ENCODE measurements at places on chromosomes 4 and X. TPM values are rescaled to one million over a fixed set of nuclear protein-coding genes. Genes with fewer than 3 reads are reported as not detected.

DNA sequence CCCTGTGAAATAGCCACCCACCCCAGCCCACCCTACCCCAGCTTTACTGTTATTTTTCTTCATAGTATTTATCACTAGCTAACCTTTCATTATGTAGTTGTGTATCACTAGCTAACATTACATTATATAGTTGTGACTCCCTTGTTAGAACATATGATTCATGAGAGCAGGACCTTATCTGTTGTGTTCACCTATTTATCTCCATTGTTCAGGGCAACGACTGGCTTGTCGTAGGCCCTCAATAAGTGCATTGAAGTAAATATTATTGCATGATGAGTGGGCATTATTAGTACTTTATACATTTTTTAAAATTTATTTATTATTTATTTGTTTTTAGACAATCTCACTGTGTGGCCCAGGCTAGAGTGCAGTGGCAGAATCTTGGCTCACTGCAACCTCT is 4.2 kb downstream of the SMARCAD1 start:
- no peaks in the 10 kb centered on the region for H3K27me3 ChIP-seq
- peaks cover 7% of the 10 kb centered on the region for H3K4me1 ChIP-seq
- no peak overlapping the region for H3K4me3 ChIP-seq
- H3K36me3 ChIP-seq = peaks cover 61% of the 10 kb centered on the region
- H3K27ac ChIP-seq = no peak overlapping the region

DNA sequence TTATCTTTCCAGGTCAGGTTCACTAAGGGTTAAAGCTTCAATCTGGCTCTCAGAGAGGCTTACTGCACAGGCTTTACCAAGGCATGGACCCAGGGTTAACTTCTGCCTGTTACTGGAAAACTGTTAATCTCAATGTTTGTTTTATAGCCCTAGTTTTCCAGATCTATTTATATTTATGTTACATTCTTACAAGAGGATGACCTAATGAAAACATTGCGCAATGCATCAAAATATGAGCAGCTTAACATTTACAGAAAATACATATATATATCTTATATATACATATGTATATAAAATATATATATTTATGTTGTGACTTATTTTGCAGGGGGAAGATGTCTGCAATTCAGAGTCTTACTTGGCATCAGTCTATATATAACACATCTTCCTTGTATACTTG is 112.3 kb downstream of the PCDH19 start:
- H3K27ac ChIP-seq = no peak overlapping the region
- no peaks in the 10 kb centered on the region for H3K27me3 ChIP-seq
- no peaks in the 10 kb centered on the region for H3K36me3 ChIP-seq

DNA sequence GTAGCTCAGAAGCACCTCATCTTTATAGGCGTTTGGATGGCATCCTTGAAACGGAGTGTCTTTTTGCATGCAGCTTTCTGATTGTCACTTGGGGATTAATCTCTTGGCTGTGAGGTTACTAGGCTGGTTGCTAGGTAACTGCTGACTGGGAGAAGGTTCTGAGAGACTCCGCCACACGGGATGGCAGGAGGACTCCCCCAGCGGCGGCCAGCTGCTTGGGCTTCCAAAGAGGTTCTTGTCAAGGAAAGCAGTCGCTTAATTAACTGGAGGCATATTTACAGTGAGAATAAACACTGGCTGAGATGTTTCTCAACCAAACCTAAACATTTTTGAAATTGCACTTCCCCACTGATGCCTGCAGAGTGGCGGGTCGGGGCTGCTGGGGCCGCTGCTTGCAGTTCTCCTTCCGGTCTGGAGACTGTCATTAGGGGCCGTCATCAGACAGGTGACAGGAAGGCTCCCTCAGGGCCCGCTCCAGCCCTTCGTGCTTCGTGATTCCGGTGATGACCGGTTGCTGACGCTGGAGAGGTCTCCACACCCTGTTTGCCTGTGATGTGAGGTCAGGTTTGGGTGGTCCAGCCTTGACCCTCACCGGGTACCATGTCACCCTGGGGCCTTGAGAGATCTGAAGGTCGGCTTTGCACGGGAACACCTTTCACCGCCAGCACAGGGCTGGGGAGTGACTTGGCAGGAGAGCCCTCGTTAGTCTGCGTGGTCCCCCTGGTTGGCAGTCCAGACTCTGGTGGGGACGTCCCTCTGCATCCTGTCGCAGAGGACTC is 9.1 kb downstream of the NSG1 start:
- H3K36me3 ChIP-seq = no peaks in the 10 kb centered on the region
- H3K27ac ChIP-seq = no peak overlapping the region
- H3K4me1 ChIP-seq = no peaks in the 10 kb centered on the region
- no peak overlapping the region for H3K4me3 ChIP-seq

BEX4 gene
- total RNA-seq = 33.5 TPM

DNA sequence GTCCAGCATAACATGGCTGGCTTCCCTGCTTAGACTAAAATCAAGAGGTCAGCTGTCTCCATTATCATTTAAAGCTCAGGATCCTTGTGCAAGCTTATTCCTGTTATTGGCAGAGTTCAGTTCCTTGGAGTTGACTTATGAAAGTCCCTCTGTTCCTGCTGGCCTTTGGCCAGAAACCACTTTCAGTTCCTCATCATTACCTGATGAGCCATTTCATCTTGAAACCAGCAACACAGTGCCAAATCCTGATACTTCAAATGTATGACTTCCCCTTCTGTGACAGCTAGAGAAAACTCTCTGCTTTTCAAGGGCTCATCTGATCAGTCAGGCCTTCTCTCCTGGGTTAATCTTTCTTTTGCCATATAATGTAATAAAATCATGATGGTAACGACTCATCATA is 110.6 kb upstream of the FSTL5 start:
- no peak overlapping the region for H3K4me3 ChIP-seq
- no peaks in the 10 kb centered on the region for H3K36me3 ChIP-seq
- H3K27me3 ChIP-seq = no peaks in the 10 kb centered on the region
- no peak for DNase-seq
- no peaks in the 10 kb centered on the region for H3K4me1 ChIP-seq
- H3K27ac ChIP-seq = no peak overlapping the region

DNA sequence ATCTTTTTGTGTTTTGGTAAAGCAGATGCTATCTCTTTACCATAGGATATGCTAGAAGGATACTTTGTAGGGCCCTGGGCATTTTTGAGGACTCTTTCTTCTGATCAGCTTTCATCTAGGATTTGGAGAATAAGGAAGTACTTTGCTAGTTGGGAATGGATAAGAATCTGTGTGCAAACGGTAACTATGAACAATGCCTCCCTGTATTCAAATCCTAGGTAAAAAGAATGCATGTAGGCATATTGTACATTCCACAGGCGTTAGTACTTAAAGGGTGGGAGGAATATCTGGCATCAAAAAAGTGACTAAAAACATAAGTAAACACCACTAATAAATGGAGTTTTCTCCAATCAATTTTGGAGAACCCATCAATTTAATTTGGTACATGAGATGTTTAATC is 59.7 kb downstream of the SH3BGRL start:
- no peak for DNase-seq
- H3K36me3 ChIP-seq = no peaks in the 10 kb centered on the region
- no peak overlapping the region for H3K27ac ChIP-seq
- H3K4me3 ChIP-seq = no peak overlapping the region
- peaks cover 10% of the 10 kb centered on the region for H3K4me1 ChIP-seq
- H3K27me3 ChIP-seq = no peaks in the 10 kb centered on the region

DNA sequence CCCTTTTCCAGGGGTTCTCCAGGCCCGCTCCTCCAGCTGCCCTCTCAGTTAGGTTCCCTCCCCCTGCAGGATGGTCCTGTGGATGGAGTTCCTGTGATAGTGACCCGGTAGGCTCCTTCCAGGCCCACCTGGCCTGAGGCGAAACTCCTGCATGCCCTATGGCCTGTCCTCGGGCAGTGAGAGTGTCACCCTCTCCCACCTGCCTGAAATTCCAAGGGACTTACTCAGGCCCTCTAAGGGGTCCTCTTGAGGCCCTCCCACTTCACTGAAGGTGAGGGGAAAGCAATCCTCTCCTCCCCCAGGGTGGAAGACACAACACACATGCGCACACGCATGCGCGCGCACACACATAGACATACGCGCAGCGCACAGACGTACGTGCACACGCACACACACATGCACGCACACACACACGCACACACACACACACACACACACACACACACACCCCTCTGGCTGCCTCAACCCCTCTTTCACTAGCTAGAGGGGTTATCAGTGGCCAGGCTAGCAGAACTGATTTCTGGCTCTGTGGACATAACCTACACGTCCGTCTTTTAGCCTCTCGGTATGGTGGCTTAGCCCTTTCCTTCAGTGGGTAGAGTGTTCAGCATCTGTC is 215.9 kb downstream of the CBR4 start:
- no peak for DNase-seq
- H3K4me3 ChIP-seq = no peak overlapping the region
- H3K27me3 ChIP-seq = no peaks in the 10 kb centered on the region
- H3K27ac ChIP-seq = no peak overlapping the region
- no peaks in the 10 kb centered on the region for H3K4me1 ChIP-seq

- H3K36me3 ChIP-seq = no peaks in the 10 kb centered on the region
- no peak for DNase-seq
- H3K27ac ChIP-seq = no peak overlapping the region
- no peaks in the 10 kb centered on the region for H3K27me3 ChIP-seq
Observed at GRCh38 chr4:149202117-149202516, 613.5 kb downstream of the IQCM start.

WWC2 gene
- 96.9 TPM for total RNA-seq

RNF150 gene
- total RNA-seq = 1.9 TPM

MCF2 gene
- 0.18 TPM for total RNA-seq

- H3K27ac ChIP-seq = no peak overlapping the region
- no peak for DNase-seq
- H3K36me3 ChIP-seq = no peaks in the 10 kb centered on the region
Observed at GRCh38 chr4:162162672-162163071, 1.1 kb downstream of the FSTL5 start.

TCEAL7 gene
- total RNA-seq = 3.5 TPM

EDA gene
- total RNA-seq = 2.2 TPM

CCNQ gene
- 17.1 TPM for total RNA-seq

GRCh38 chr4:15182600-15183220 is 180.4 kb downstream of the CPEB2 start:
- H3K4me3 ChIP-seq = no peak overlapping the region
- no peak overlapping the region for H3K27ac ChIP-seq
- no peak for DNase-seq
- H3K36me3 ChIP-seq = no peaks in the 10 kb centered on the region

SPANXA2 gene
- not detected for total RNA-seq

GATB gene
- 12.9 TPM for total RNA-seq
